ENCODE measurements at places on chromosomes 6 and 20.

DNA sequence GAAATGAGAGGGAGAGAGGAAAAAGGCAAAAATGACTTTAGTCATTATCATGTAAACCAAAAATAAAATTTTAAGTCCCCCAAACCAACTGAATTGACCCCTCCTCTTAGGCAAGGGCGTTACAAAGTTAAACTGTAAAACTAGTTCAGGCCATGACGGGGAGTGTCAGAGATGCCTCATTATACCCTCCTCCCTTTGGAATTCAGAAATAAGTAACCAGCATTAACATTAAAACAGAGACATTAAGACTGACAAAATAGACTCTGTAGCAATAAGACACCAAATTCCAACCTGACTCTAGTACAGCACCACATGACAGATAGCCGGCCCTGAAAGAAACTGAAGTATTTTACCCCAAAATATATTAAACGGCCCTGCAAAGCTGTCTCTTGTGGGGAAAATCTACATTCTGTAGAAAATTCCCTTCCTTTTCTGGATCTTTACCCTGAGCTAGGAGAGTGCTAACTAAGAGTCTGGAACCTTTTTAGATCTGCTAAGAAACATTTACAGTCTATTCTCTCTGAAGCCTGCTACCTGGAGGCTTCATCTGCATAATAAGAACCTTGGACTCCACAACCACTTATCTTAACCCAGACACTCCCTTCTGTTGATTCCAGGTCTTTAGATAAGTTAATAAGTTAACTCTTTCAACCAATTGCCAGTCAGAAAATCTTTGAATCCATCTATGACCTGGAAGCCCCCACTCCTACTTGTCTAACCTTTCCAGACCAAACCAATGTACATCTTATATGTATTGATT is 150.7 kb downstream of the PKHD1 start:
- DNase-seq, result no peak

DNA sequence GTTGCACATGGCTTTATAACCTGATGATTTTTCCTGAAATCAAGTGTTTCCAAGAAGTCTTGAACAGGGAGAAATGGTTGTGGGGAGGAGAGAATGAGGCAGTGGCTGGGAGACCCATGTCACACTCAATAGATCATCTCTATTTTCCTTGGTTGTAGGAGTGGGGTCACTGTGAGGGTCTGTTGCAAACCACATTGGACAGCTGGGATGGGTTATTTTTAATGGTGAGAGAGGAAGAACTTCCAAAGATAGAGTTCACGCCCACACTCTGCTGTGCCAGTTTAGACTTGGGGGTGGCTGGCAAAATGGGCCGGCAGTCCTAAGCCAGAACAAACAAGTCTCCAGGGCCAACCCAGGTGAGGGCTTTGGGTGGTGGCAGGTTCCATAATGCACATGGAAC is 276.4 kb upstream of the PRND start:
- no peak for DNase-seq

DNA sequence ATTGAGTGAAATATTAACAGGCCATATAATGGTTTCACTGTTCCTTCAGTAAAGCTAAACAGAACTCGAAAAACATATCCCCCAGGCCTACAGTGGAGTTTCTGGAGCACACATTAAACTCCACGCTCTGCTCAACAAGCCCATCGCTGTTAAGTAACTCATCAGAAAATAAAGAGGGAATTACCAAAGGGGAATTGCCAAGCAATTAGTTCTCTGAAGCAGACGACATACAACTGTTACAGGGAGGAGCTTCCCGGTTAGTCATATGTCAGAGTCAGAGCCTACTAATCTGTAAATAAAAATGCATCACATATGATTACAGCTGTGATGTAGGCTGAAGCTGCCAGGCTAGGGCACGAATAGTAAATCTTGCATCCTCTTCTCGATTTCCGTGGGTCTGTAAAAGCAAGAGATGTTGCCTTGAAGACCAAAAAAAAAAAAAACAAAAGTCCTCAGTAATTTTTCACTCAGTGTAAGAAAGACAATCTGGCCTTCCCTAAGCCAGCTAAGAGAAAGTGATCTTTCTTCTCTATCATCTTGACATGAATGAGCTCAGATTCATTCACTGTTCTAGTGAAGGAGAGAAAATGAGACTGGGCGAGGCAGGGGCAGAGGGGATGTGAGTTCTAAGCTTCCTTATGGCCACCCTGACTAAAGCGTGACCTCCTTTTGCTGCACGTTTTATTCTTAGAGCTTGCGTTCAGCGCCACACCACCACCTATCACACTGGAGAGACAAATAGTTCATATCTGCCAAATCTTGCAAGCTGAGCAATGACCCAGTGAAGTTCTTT is 13.8 kb downstream of the ATXN1 start:
- DNase-seq, result no peak

DNA sequence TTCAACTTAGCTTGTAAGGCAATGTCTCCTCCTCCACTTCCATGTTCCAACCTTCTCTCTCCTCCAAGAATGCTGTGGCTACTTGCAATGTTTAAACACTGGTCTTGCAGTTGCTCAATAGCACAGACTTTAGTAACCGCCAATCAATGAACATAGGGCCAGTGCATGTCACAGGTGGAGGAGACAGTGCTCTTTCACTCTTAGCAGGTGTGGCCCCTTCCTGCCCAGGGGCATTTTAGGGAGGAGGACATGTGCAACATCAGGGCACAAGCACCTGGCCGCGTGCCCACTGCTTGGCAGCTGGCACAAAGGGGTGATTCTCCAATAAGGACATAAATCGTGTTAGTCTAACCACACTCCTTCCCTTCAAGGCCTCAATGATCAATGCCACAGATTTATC is 41.3 kb downstream of the ADGRF1 start:
- no peak for DNase-seq

- DNase-seq, result no peak
These were observed 4.2 kb downstream of the ZNF337 start for GRCh38 chr20:25692499-25692898.

- no peak for DNase-seq
These were observed 588.3 kb downstream of the CD109 start for GRCh38 chr6:74284284-74284683.

DNA sequence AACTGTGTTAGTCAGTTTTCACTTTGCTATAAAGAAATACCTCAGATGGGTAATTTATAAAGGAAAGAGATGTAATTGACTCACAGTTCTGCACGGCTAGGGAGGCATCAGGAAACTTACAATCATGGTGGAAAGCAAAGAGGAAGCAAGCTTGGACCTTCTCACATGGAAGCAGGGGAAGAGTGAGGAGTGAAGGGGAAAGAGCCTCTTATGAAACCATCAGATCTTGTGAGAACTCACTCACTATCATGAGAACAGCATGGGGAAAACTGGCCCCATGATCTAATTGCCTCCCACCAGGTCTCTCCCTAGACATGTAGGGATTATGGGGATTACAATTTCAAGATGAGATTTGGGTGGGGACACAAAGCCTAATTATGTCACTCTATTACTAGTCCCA is 41.3 kb upstream of the PLAGL1 start:
- no peak for DNase-seq
